ENCODE measurements at places on chromosomes 6 and 20.

DNA sequence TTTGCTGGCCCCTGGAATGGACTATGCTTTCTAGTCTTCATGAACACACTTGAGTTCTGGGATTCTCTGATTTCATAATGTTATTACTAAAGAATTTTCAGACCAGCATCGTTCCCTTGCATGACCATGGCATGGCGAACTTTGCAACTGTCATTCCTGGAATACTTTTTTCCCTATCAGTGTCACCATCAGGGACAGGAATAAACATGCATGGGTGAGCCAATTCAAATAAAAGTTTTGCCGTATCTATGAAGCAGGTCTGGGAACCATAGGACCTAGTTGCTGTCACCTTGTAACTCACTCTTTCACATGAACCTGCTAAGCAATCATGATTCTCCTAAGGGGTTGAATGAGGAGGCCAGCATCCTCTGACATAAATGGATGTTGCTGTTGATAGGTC, 68.2 kb upstream of the AGPAT4 start:
- DNase-seq: no peak

- no peak for DNase-seq
These were observed 19.5 kb downstream of the KCNQ2 start for GRCh38 chr20:63452821-63453523.

GRCh38 chr20:5557123-5557522, 193.1 kb upstream of the SHLD1 start:
- peak; percentile 16 for DNase-seq

DNA sequence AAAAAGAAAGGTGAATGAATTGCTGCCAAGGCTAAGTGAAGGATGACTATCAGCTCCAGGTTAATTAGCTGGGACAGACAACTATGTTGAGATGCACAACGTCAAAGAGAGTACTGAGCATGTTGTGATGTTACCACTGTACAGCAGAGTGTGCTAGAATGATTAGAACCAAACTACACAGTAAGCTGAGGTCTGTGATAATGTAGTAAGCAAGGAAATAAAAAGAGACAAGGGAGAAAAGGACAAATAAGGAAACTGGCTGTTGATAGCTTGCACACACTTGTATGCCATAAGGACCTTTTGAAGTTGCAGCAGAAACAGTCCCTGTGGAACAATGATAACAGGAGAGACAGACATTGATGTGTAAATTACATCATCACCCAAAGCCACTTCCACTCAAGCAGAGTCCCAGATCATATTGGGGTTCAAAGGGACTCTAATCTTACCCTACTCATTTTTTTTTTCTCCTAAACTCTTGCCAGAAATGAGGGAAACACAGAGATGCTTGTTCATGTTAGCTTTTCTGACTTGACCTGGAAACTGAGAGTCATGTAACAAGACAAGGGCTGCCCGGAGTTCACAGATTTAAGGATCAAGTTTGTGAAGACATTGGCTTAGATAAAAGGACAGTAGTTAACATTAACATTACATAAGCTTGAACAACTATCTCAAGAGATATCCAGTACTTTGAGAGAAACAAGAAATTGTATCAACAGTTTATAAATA, 189.9 kb downstream of the CENPW start:
- no peak for DNase-seq

Measured in stimulated activated CD8-positive, alpha-beta memory T cell treated with anti-CD3 and anti-CD28 coated beads, Interleukin-7, amount 100 ng/mL, for 1 hour (primary cell).